CD14-positive monocyte (primary cell): ENCODE measurements at places on chromosomes 1 and 21.

GRCh38 chr1:15707239-15707925 is 23.3 kb downstream of the PLEKHM2 start:
- no peak for DNase-seq

- peak; percentile 75 for DNase-seq
Observed at GRCh38 chr1:2556277-2556677, at the start of gene TNFRSF14. TNFRSF14 (plus strand) TSS chr1:2556371; CDS start chr1:2556665, 294 bp downstream.

- no peak for DNase-seq
Observed at GRCh38 chr1:28538286-28538685, 14.6 kb upstream of the TRNAU1AP start.

DNA sequence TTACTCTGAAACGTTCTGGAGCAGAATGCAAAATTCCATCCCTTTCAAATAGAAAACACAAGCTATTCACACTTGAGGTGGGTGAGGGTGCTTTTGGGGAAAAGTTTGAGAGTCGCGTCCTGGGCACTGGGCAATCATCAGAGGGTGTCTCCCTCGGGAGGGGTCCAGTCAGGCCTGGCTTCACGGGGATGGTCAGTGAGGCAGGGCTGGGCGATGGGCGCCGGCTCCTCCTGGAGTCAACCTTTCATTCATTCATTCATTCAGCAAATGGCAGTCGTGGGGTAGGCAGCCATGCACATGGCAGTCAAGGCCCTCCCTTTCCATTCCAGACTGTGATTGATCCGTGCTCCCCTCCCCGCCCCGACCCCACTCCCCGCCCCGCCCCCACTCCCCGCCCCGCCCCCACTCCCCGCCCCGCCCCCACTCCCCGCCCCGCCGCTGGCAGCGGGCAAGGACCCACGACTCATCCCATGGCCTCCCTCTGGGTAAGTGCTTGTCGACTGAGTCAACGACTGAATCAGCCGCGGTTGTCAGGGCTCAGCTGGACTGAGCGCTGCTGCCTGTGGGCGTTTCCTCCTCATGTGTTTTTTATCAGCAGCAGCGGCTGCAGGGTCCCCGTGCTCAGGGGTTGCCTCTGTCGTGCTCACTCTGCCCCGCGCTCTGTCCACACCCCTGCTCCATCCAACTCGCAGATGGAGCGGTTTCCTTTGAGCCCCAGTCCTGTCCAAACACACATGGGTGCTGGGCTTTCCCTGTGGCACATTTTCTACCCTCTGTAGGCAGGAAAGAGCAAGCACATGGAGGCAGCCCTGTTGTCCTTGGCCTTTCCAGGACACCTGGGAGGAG is 12.5 kb upstream of the SPSB1 start:
- DNase-seq: no peak

DNA sequence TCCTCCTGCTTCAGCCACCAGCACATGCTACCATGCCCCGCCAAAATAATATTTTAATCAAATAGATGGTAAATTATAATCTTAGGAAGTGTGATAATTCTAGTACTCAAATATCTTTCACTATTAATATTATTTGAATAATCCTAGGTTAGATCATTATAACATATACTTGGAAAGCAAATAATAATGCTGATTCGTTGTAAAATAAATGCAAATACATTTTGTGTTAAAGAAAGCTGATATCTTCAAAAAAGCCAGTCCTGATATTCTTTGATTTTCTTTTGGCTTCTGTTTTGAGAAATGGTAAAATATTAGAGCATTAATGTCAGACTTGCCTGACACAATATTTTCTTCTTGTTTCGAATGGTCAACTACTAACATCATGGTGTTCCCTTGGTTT is 116.3 kb upstream of the ADAMTS5 start:
- DNase-seq: no peak

DNA sequence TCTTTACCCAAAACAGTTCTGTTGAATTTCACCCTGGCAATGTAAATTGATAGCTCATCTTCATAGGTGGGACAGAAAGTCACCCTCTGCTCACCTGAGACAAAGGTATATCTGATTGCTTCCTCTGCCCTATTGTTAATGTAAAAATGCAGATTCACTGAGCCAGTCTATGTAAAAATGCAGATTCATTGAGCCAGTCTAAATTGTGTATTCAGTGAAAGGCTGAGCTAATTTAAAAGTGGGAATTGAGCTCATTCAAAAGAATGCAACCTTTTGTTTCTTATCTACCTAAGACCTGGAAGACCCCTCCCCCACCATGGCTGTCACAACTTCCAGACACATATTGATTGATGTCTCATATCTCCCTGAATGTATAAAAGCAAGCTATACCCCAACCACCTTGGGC is 4.8 kb upstream of the MYSM1 start:
- DNase-seq: no peak

DNA sequence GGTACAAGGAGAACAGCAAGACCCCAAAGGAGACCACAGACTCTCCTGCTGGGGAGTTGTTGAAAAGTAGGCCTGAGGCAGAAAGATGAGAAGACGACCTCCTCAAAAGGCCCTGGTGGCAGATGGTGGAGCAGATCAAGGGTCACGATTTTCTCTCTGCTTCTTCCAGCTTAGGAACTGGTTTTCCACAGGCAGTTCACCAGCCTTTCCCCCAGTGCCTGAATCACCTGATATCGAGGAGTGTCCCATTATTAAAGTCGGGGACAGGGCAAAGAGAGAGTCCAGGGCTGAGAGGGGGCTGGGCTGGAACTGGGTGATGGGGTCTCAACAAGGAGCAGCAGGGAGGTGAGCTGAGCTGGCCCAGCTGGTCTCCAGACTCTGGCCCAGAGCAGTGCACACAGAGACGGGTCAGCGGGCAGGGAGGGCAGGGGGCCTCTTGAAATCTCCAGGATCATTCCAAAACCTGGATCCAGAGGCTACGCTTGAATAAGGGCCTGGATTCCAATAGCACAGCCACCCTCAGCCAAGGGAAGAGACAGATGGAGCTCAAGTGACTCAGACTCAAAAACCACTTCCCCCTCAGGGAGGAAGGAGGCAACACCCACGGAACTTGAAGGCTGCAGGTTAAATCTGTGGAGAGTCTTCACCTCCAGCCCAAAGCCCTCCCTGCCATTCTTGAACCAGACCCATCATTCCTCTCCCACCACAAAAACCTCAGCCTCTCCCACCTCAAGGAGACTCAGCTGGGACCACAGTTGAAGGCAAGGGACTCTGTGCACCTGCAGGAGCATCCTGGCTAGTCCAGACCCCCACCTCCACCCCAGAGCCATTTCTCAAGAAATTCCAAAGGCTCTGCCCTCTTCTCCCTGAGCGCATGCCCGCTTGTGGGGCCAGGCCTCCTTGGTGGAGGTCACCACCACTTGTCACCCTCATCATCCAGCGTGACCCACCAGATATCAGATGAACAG is at the start of gene S100A5:
S100A5 (minus strand) TSS at position 541 of the 968 bp plus-strand sequence. CDS start 743 bp downstream, outside the sequence.
- peak; percentile 85 for DNase-seq

DNA sequence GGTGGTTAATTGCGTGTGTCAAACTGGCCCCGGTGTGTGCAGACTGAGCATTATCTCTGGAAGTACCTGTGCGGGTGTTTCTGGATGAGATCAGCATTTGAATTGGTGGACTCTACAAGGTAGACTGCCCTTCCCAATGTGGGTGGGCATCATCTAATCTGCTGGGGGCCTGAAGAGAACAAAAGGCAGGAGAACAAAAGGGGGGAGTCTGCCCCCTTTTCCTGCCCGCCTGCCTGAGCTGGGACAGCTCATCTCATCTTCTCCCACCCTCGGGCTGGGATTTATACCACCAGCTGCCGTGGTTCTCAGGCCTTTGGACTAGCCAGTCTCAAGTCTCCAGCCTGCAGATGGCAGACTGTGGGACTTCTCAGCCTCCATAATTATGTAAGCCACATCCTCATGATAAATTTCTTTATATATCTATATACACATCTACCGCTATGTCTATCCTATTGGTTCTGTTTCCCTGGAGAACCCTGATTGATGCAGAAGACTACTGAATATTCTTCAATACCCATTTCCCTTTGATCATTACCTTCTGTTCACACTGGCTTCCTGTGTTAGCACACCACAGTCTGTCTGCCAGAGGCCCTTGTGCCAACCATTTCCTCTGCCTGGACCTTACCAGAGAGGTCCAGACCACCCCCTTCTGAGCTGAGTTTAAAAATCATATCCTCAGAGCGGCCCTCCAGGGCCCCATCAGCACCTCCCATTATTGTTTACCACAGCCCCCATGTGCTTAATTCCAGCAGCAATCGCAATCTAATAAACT is 25.2 kb downstream of the RCAN1 start:
- no peak for DNase-seq

GRCh38 chr1:157176591-157177121 is 38.5 kb upstream of the ETV3 start:
- no peak for DNase-seq

GRCh38 chr1:224251741-224252146 is 68.7 kb downstream of the DEGS1 start:
- DNase-seq: no peak

GRCh38 chr1:30274173-30274970 is 449.0 kb downstream of the MATN1 start:
- no peak for DNase-seq

GRCh38 chr1:226511296-226511695 is 37.3 kb upstream of the STUM start:
- no peak for DNase-seq

- no peak for DNase-seq
Observed at GRCh38 chr1:175572932-175573868, 170.2 kb downstream of the TNR start.

GRCh38 chr1:231670755-231671154 is 44.2 kb downstream of the DISC1 start:
- no peak for DNase-seq

GRCh38 chr1:153536012-153536670 is 350 bp upstream of the S100A6 start:
- DNase-seq: peak; percentile 90

GRCh38 chr1:37765916-37766664 is 1.2 kb upstream of the EPHA10 start:
- no peak for DNase-seq

- DNase-seq: no peak
Observed at GRCh38 chr1:21874328-21874727, 62.3 kb downstream of the LDLRAD2 start.

DNA sequence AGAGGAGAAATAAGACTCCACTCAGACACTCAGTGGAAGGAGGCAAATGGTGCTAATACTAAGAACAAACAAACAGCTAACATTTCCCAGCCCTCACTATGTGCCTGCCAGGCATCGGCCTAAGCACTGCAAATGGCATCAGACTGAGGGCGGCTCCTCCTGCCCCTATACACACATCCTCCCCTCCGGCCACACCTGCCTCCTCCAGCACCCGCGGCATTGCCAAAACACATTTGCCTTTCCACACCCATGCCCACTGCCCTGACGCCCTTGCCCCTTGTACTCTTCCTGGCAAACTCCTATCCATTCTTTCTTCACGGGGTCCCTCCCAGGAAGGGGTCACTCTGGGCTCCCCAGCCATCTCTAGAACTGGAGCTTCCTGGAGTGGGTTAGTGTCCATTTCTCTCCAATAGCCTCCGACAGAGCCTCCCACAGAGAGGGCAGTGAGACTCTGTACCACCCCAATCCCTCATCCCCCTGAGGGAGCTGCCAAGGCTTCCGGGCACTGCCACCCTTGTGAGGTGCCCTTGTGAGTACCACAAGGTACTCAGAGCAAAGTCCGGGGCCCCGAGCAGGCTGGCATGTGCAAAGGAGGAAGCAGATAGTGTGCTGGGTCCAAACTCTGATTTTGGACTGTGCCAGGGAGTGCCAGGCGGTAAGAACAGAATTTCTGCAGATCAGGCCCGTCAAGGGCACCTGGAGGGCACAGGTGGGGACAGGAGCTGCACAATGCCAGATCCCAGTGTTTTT is 959 bp downstream of the AKR7A3 start:
- DNase-seq: no peak

DNA sequence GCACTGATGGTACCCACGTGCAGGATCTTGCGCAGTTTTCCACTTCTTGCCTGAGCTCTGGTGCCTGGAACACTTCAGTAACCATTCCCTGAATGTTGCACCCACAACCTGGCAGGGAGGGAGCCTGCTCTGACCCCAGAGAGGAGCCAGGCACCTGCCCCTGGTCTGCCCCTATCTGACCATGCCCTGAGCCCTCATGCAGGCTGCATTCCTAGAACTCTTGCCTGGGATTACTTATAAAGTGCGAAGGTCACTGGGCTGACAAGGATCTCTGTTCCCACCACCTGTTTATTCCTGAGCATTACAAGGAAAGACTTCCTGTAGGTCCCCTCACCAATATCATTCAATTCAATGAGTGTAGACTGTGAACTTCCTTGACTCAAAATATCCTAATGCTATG is 191.9 kb upstream of the FMN2 start:
- no peak for DNase-seq

DNA sequence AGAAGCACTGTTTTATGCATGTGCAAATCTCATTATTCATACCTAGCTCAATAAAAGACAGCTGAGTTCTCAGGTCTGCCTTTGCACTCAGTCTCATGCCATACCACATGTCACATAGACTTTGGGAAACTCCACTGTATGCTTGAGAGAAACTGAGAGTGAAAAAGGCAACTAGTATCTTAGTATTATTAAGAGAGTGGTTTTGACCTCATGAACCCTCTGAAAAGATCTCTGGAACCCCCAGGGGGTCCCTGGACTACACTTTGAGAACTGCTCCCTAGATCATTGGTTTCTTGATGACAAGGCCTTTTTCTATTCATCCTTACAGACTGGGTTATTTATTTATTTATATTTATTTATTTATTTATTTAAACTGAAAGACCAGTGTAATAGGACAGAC is 3.7 kb upstream of the RHEX start:
- DNase-seq: peak; percentile 31

DNA sequence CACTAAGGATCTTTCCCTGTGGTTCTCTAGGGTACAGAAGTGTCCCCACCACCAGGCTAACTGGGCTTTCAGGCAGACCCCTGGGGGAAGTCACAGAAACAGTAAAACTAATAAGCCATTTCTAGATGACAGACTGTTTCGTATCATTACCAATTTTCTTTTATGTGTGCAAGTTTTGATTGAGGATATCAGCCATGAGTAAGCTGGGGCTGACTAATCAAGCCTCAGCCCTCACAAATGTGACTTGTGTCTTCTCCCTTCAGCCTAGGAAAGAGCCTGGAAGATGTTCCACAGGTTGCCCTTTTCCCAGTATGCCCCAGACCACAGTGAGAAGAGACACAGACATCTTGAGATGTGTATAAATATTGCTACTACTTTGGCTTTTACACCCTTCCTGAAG is 10.5 kb downstream of the PTGFRN start:
- DNase-seq: no peak

DNA sequence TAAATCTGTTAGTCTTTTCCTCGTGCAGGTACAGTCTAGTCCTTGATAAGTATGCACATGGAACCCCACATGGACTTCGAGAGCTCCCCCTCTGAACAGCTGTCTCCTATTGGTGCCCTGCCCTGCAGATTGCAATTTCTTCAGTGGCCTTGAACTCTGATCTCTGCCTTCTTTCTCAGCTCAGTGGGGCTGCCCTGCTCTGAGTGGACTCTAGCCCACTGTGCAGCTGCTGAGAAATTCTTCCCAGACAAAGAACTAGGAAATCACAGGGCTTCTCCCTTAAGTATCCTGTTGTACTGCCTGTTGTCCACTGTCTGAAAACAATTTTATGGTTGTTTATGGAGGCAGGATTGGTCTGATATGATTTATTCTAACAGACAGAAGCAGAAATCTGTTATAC is 38.2 kb downstream of the ADAM30 start:
- no peak for DNase-seq

GRCh38 chr1:178870944-178871343 is at the start of gene ANGPTL1:
ANGPTL1 (minus strand) TSS chr1:178871077; CDS start chr1:178865776, 5,301 bp downstream.
- DNase-seq: no peak

GRCh38 chr1:68167211-68167610 is 65.1 kb downstream of the WLS start:
- no peak for DNase-seq

GRCh38 chr1:221994274-221994698 is 252.4 kb upstream of the DUSP10 start:
- peak; percentile 78 for DNase-seq

GRCh38 chr1:228309326-228310067 is 97.1 kb downstream of the TRIM11 start:
- no peak for DNase-seq
